Gastroesophageal sphincter (tissue), 4 donors: ENCODE measurements at places on chromosomes 3 and 15.

DNA sequence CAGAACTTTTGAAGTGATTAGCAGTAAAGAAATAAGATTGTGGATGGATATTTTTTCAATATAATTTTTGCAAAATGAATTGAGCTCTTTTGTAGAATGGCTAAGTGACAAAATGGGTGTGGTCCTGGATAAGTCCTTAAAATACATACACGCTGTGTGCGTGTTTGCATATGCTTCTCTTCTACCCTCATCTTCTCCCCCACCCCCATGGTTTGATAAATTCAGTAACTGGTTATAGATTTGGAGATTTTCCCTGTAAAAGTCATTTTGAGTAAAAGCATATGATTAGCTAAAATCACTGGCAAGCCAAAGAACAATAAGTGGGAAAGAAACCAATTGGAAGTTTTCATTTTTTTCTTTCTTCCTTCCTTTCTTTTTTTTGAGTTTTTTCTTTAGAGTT lies 453.9 kb upstream of the MDFIC2 start:
- no peaks in the 10 kb centered on the region for H3K36me3 ChIP-seq
- ATAC-seq: no peak
- H3K27ac ChIP-seq: no peak overlapping the region
- H3K4me1 ChIP-seq: no peaks in the 10 kb centered on the region
- H3K4me3 ChIP-seq: no peak overlapping the region
- no peaks in the 10 kb centered on the region for H3K27me3 ChIP-seq

DNA sequence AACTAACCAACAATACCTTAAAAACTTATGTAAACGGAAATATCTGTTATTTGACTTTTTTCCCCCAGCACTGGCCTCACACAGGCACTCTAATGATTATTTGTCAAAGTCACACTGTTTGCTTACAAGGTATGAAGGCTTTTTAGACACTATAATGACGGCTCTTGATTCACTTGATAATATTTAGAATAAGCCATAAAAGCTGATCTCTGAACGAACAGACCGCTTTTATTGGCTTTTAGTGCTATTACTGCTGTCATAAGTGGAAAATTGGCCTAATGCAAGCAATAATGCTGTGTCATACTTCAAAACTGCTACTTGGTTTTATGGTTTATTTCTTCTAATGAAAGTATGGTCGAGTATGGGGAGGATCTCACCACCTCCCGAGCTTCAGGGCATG lies 35.1 kb downstream of the MDFIC2 start:
- H3K4me1 ChIP-seq: no peaks in the 10 kb centered on the region
- no peak for ATAC-seq
- no peak overlapping the region for H3K4me3 ChIP-seq

DNA sequence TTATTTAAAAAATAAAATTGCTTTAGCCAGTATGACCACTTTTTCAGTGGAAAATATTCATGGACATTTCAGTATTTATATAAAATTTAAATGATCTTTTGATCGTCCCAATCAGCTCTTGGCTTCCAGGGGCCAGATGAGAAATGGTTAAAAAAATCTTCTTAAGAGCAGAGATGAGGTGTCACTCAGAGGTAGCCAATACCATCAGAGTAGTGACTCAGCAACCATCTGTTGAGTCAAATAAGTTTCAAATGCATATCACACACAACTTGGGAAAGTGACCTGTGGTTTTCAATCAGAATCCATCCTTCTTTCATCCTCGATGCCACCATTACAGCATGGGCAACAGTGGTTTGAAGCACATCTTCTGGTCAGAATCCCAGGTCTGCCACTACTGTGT lies 958.8 kb upstream of the NR2F2 start:
- no peaks in the 10 kb centered on the region for H3K4me1 ChIP-seq
- ATAC-seq: no peak
- no peak overlapping the region for H3K27ac ChIP-seq
- H3K36me3 ChIP-seq: no peaks in the 10 kb centered on the region
- H3K4me3 ChIP-seq: no peak overlapping the region

GRCh38 chr3:152386208-152386607 lies 117.5 kb downstream of the MBNL1 start:
- peak overlapping the region; percentile 76 for H3K27ac ChIP-seq
- H3K4me1 ChIP-seq: peaks cover 97% of the 10 kb centered on the region
- ATAC-seq: no peak
- no peaks in the 10 kb centered on the region for H3K27me3 ChIP-seq
- H3K4me3 ChIP-seq: no peak overlapping the region
- no peaks in the 10 kb centered on the region for H3K36me3 ChIP-seq

DNA sequence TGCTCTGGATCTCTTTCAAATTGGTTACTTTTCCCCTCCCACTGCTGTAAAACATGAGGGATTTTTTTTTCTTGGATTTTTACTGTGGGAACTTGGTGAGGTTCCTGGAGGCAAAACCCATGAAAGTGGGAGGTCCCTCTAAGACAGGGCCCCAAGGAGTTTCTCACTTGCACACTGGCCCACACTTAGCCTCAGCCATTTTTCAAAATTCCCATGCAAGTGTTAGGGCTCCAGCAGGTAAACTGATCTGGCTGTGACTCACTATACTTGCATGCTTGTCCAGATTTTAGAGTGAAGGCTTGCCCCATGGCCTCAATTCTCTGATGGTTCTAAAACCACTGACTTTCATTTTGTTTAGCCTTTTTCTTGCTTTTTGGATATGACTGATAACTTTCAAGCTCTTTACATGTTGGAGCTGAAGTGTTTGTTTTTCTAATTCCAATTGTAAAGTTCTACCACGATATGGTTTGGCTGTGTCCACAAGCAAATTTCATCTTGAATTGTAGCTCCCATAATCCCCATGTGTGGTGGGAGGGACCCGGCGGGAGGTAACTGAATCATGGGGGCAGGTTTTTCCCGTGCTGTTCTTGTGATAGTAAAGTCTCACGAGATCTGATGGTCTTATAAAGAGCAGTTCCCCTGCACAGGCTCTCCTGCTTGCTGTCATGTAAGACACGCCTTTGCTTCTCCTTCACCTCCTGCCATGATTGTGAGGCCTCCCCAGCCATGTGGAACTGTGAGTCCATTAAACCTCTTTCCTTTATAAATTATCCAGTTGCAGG lies 37.7 kb downstream of the MCCC1 start:
- H3K27me3 ChIP-seq: no peaks in the 10 kb centered on the region
- H3K4me1 ChIP-seq: no peaks in the 10 kb centered on the region
- no peak for ATAC-seq

- H3K27me3 ChIP-seq: no peaks in the 10 kb centered on the region
- peak overlapping the region; percentile 50 for H3K27ac ChIP-seq
- H3K4me1 ChIP-seq: peaks cover 14% of the 10 kb centered on the region
- peaks cover 87% of the 10 kb centered on the region for H3K36me3 ChIP-seq
- peak; percentile 23 for ATAC-seq
- no peak overlapping the region for H3K4me3 ChIP-seq
Measured at GRCh38 chr3:129567176-129567705, 24.3 kb downstream of the H1-8 start.

DNA sequence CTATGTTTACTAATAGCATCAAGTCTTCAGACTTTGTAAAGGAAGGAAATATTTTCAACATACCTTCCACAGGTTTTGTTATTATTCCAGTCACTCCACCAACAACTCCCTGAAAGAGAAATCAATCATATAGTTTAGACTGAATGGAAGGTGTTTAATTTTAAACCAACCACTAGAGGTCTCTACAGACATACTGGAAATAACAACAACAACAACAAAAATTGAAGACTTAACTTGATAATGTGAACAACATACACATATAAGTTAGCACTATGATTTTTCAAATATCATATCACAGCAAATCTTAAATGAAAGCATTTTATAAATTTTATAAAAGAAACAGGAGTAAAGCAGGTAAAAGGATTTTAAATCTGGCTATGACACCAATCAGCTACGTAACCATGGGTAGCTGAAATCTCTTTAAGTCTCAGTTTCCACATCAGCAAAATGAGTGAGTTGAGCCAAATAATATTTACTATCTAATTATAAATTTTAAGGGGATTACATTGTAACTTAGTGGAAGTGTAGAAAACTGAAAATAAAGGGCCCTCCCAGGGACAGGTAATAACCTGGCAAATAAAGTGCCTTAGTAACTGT lies 188.2 kb downstream of the VPS13C start:
- ATAC-seq: no peak
- no peaks in the 10 kb centered on the region for H3K27me3 ChIP-seq
- no peak overlapping the region for H3K27ac ChIP-seq
- no peaks in the 10 kb centered on the region for H3K36me3 ChIP-seq

GRCh38 chr3:8596321-8597218 lies 48.0 kb downstream of the SSUH2 start:
- H3K27ac ChIP-seq: no peak overlapping the region
- no peaks in the 10 kb centered on the region for H3K27me3 ChIP-seq
- ATAC-seq: no peak

- no peaks in the 10 kb centered on the region for H3K36me3 ChIP-seq
- H3K27ac ChIP-seq: no peak overlapping the region
- H3K4me3 ChIP-seq: no peak overlapping the region
- H3K27me3 ChIP-seq: no peaks in the 10 kb centered on the region
Measured at GRCh38 chr3:17033516-17034168, 148.9 kb downstream of the PLCL2 start.

GRCh38 chr15:48722764-48723661 lies 77.5 kb upstream of the FBN1 start:
- no peaks in the 10 kb centered on the region for H3K36me3 ChIP-seq
- no peak overlapping the region for H3K27ac ChIP-seq
- no peak for ATAC-seq

DNA sequence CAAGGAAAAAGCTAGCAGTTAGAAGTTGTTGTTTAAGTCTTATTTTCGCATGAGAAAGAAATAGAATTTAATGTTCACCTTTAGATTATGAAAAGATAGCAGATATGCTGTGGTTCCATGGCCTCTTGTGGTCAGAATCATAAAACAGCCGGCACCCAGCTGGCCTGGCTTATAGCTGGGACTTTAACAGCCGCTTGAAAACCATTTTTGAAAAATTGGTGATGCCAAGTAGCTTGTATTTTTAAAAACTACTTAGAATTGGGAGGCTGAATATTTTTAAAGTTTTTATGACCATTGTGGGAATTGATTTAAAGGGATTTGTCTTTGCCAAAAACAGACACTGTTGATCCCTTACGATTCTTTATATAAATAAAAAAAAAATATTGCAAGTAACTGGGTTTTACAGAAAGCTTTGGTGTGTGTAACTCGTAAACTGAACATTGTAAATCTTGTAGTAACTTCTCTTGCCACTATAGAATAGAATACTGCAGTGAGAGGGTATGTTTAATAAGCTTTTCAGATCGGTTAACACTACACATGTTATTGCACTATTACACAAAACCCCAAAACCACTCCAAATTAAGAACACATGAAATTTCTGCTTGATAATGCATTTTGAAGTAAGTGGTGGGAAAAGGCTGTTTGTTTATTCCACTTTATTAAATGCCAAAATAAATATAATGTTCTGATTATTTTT lies 6.6 kb downstream of the ARRDC4 start:
- peaks cover 74% of the 10 kb centered on the region for H3K4me1 ChIP-seq
- peaks cover 51% of the 10 kb centered on the region for H3K36me3 ChIP-seq
- H3K27ac ChIP-seq: peak overlapping the region; percentile 30
- no peak for ATAC-seq
- no peaks in the 10 kb centered on the region for H3K27me3 ChIP-seq

GRCh38 chr3:52518723-52519444 lies 14.8 kb downstream of the NT5DC2 start:
- peak; percentile 45 for ATAC-seq
- no peak overlapping the region for H3K4me3 ChIP-seq
- H3K27ac ChIP-seq: no peak overlapping the region

- no peak overlapping the region for H3K4me3 ChIP-seq
- no peaks in the 10 kb centered on the region for H3K27me3 ChIP-seq
- H3K27ac ChIP-seq: no peak overlapping the region
- H3K4me1 ChIP-seq: no peaks in the 10 kb centered on the region
- H3K36me3 ChIP-seq: peaks cover 25% of the 10 kb centered on the region
Measured at GRCh38 chr3:139521144-139521543, 18.4 kb downstream of the RBP1 start.

GRCh38 chr15:38758043-38758442 lies 193.4 kb upstream of the RASGRP1 start:
- H3K27ac ChIP-seq: no peak overlapping the region
- no peak for ATAC-seq
- H3K36me3 ChIP-seq: no peaks in the 10 kb centered on the region
- H3K27me3 ChIP-seq: no peaks in the 10 kb centered on the region
- H3K4me1 ChIP-seq: no peaks in the 10 kb centered on the region

DNA sequence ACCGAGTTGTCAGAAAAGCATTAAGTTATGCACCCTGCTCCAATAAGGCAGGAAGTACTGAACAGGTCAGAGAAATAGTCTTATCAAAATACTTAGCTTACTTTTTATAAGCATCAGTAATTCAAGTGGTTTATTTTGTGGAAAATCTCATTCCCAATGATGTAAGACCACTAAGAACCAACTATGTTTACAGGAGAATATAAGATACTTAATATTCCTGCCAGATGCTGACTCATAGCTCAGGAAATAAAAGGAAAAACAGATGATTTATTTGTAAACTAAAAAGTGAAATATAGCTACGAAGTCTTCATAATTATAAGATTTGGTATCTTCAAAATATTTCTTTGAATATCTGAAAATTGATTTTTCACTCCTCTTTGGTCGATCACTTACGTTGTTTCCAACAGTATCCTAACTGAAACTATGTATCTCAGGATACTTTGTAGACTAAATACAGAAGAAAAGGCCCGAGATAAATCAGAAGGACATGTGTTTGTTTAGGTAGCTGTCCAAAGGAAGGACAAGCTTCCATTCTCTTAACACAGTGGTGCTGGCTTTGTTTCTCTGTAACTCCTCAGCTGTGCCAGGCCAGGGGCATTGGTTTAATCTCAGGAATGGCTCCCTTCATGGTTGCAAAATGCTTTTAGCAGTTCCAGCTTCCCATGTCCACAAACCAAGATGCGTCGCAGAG lies 295.8 kb downstream of the GBE1 start:
- no peaks in the 10 kb centered on the region for H3K27me3 ChIP-seq
- H3K4me3 ChIP-seq: no peak overlapping the region
- ATAC-seq: no peak
- no peaks in the 10 kb centered on the region for H3K4me1 ChIP-seq

DNA sequence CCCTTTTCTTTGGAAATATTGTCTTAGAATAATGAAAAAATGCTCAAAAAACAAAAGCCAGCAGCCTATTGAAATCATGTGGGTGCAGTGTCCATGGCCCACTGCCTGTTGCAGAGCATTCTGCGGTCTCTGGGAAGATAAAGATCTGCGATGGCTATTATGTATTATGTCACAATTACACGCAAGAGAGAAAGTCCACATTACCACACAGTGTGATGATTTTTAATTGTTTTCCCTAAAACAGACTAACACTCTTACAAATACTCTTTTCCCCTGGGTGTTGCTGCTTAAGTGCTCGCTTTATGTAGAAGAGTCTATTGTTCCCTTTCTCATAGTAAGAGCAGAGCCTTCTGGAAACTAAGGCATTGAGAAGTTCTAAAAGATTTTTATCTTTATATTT lies 32.2 kb downstream of the SSR3 start:
- no peak overlapping the region for H3K27ac ChIP-seq
- H3K36me3 ChIP-seq: peaks cover under 1% of the 10 kb centered on the region
- ATAC-seq: no peak
- H3K4me3 ChIP-seq: no peak overlapping the region
- H3K4me1 ChIP-seq: peaks cover 6% of the 10 kb centered on the region
